CD4-positive, alpha-beta memory T cell (primary cell): ENCODE measurements at places on chromosomes 5 and 9. TPM values are rescaled to one million over a fixed set of nuclear protein-coding genes. Genes with fewer than 3 reads are reported as not detected.
A peak's percentile ranks its signal among the peaks of the same experiment; 100 is the strongest.

GRCh38 chr9:69951411-69951810, 92.2 kb upstream of the MAMDC2 start:
- no peak for DNase-seq
- no peaks in the 10 kb centered on the region for H3K4me1 ChIP-seq
- H3K27me3 ChIP-seq = peaks cover 4% of the 10 kb centered on the region
- no peak overlapping the region for H3K4me3 ChIP-seq

DNA sequence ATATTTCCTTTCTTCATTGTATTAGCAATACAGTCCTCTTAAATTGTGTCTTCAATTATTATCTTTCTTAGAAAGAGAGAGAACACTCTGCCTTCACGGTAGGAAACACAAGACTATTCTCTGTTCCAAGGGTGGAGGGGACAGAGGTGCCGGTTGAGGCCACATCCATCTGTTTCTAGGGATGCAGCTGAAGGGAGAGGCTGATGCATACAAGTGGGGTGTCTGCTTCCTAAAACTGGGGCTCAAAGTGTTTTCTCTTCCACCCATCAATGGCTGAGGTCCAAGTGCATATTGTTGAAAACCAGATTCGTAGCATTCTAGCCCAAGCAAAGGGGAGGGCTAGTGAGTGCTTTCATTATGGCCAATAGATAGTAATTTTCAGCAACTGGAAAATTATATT, 9.5 kb downstream of the IRX2 start:
- no peak overlapping the region for H3K27ac ChIP-seq
- no peak for DNase-seq
- H3K36me3 ChIP-seq = no peaks in the 10 kb centered on the region
- H3K4me3 ChIP-seq = no peak overlapping the region
- H3K4me1 ChIP-seq = no peaks in the 10 kb centered on the region
- H3K27me3 ChIP-seq = no peaks in the 10 kb centered on the region

- DNase-seq = no peak
- H3K4me1 ChIP-seq = no peaks in the 10 kb centered on the region
- H3K4me3 ChIP-seq = no peak overlapping the region
- H3K36me3 ChIP-seq = no peaks in the 10 kb centered on the region
- no peak overlapping the region for H3K27ac ChIP-seq
- H3K27me3 ChIP-seq = no peaks in the 10 kb centered on the region
Measured at GRCh38 chr5:139687656-139688055, 39.5 kb downstream of the CXXC5 start.

DNA sequence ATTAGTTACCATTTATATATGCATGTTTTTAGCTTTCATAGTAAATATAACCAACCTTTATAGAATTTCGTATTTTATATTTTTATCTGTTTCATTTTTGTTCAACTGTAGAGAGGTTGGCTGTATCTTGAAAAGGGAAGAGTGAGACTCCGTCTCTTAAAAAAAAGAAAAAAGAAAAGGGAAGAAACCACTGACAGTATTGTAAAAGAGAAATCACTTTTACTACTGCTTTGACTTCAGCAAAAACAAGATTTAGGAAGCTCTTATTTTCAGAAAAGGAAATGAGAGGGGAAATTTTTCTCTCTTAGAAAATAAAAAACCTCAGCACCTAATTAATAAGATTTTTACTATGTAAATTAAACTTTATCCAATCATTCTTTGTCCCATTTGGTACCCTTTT, 14.4 kb downstream of the POLK start:
- no peak overlapping the region for H3K4me3 ChIP-seq
- no peak overlapping the region for H3K27ac ChIP-seq
- H3K4me1 ChIP-seq = peaks cover 17% of the 10 kb centered on the region
- no peaks in the 10 kb centered on the region for H3K36me3 ChIP-seq

RPL12 gene
- 1,664 TPM for total RNA-seq

SOX30 gene
- total RNA-seq = 0.15 TPM

DNA sequence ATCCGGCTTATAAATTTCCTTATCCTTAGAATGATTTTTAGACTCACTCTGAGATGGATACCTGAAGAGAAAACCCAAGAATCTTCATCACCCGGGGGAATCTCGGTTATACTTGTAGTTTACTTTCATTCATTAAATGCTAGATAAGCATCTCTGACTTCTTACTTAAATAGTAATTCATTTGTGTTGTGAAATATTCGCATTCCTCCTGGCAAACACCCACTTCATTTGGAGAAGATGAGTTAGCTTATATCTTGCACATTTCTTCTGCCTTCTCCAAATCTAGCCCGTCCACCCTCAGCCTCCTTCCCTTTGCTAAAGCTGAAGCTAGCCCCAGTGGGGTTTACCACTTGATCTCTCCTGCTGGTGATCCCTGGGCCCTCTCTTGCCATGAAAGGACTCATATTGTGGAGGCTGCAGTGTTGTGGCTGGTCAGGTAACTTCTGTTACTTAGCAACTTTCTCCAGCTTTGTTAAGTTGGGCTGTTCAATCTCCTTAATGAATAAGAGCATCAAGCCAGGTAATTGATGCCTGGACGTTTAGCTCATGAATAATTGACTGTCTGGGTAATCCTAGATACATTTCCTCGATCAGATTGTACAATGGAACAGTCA, 11.3 kb upstream of the POU4F3 start:
- H3K27me3 ChIP-seq = no peaks in the 10 kb centered on the region
- H3K4me1 ChIP-seq = no peaks in the 10 kb centered on the region
- H3K4me3 ChIP-seq = no peak overlapping the region

DNA sequence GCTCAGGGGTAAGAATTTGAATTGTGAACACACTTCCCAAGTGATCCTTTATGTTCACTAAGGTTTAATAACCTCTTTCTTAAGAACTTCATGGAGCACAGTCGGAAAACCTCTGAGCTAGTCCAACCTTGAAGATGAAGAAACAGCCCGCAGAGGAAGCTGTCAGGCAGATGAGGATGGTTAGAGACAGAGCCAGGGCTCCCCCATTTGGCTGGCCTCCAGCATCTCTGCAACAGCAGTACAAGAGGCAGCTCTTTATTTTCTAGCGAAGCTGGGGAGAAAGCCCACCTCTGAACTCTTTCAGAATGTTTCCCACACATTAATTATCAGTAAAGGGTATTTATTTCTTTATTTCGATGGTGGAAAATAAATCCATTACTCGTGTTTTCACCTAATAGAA, 350.8 kb downstream of the DMRT2 start:
- no peaks in the 10 kb centered on the region for H3K27me3 ChIP-seq
- H3K4me1 ChIP-seq = no peaks in the 10 kb centered on the region
- H3K27ac ChIP-seq = no peak overlapping the region
- no peaks in the 10 kb centered on the region for H3K36me3 ChIP-seq

GRCh38 chr5:1793301-1793740, 6.3 kb downstream of the MRPL36 start:
- H3K4me3 ChIP-seq = peak overlapping the region; percentile 37
- DNase-seq = no peak
- peaks cover 9% of the 10 kb centered on the region for H3K36me3 ChIP-seq
- no peaks in the 10 kb centered on the region for H3K27me3 ChIP-seq
- peak overlapping the region; percentile 60 for H3K27ac ChIP-seq

MARVELD2 gene
- total RNA-seq = 1.1 TPM

- H3K4me1 ChIP-seq = no peaks in the 10 kb centered on the region
- no peak for DNase-seq
- H3K27ac ChIP-seq = no peak overlapping the region
- H3K4me3 ChIP-seq = no peak overlapping the region
Measured at GRCh38 chr5:165035520-165035919, 1530.1 kb downstream of the MAT2B start.

MEGF10 gene
- total RNA-seq = not detected

FRMPD1 gene
- not detected for total RNA-seq

ARHGEF37 gene
- 1.3 TPM for total RNA-seq

- H3K27me3 ChIP-seq = no peaks in the 10 kb centered on the region
- H3K36me3 ChIP-seq = no peaks in the 10 kb centered on the region
- DNase-seq = peak; percentile 20
- H3K4me3 ChIP-seq = no peak overlapping the region
- H3K27ac ChIP-seq = no peak overlapping the region
Measured at GRCh38 chr9:749716-750115, 91.8 kb upstream of the DMRT1 start.
